ENCODE measurements at places on chromosomes 3 and 15. TPM values are rescaled to one million over a fixed set of nuclear protein-coding genes. Genes with fewer than 3 reads are reported as not detected.

GRCh38 chr3:120678984-120679383, 3.1 kb downstream of the HGD start:
- no peaks in the 10 kb centered on the region for H3K27me3 ChIP-seq
- DNase-seq = no peak
- H3K4me1 ChIP-seq = peaks cover 20% of the 10 kb centered on the region

DNA sequence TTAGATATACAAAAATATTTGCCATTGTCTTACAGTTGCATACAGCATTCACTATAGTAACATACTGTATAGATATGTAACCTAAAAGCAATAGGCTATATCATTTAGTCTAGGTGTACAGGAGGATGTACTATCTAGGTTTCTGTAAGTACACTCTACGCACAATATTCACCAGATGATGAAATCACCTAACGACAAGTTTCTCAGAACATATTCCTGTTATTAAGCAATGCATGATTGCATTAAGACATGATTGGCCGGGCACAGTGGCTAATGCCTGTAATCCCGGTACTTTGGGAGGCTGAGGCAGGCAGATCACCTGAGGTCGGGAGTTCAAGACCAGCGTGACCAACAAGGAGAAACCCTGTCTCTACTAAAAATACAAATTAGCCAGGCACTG, 14.5 kb upstream of the PRKCI start:
- H3K27ac ChIP-seq = no peak overlapping the region
- no peaks in the 10 kb centered on the region for H3K4me1 ChIP-seq
- H3K36me3 ChIP-seq = peaks cover 1% of the 10 kb centered on the region

DNA sequence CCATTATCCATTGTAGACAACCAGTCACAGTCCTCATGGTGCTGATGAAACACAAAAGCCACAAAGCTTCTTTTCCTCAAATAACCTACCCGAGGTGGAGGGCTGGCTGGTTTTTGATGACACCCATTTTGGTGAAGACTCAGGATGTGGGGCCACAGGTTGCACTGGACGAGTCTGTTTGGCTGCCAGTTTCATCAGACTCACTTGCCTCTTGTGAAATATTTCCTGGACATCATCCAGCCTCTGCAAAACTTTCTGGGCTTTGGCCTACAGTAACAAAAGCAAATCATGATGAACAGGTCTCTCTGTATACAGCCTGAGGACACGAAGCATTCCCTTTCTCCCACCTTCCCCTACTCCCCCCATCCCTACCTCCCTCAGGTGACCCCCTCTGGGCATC, 42.2 kb downstream of the B3GNT5 start:
- H3K4me3 ChIP-seq = no peak overlapping the region
- DNase-seq = no peak
- H3K27me3 ChIP-seq = no peaks in the 10 kb centered on the region

GRCh38 chr3:50525987-50526386, 22.6 kb upstream of the CACNA2D2 start:
- no peaks in the 10 kb centered on the region for H3K36me3 ChIP-seq
- H3K27me3 ChIP-seq = peaks cover 31% of the 10 kb centered on the region
- no peak for DNase-seq

- peaks cover 3% of the 10 kb centered on the region for H3K4me1 ChIP-seq
- H3K36me3 ChIP-seq = no peaks in the 10 kb centered on the region
- H3K27ac ChIP-seq = no peak overlapping the region
Measured at GRCh38 chr3:176430244-176431037, 766.8 kb downstream of the TBL1XR1 start.

- no peak overlapping the region for H3K4me3 ChIP-seq
- H3K27me3 ChIP-seq = no peaks in the 10 kb centered on the region
- peaks cover 22% of the 10 kb centered on the region for H3K36me3 ChIP-seq
Measured at GRCh38 chr15:65020419-65020818, 9.0 kb downstream of the MTFMT start.

DNA sequence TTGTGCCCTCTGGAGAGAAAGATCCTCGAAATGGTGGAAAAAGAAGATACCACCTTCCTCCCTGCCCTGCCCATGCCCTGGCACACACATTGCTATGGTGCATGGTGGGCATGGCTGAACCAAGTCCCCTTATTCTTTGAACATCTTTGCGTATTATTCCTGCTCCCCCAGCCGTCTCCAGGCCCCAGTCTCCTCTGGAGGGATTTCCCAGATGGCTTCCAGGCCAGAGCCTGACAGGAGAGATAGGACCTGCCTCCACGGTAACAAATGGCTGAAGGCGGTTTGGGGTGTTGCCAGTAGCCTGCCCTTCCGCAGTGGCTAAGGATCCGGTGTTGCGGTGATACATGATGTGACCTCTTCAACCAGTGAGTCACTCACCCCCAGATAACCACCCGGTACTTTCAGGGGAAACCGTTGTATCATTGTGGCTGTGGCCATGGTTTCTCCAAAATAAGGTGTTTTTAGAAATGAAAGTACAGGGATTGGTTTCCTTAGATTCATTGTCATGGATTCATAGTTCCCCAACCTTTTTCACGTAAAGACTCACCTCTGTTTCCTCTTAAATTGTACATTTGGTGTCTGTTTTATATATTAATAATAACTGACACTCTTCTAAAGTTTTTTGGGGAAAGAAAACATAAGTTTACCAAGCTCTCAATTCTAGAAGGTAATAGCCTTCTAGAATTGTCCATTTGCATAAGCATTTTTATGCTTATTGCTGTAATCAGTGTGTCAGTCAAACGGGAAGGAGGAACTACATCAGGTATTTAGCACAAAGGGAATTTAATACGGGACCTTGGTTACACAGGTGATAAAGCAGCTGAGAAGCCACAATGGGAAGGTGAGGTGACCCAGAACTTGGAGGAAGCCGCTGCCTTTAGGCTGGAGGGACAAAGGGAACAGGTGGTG, 25.9 kb downstream of the SMAD3 start:
- H3K36me3 ChIP-seq = no peaks in the 10 kb centered on the region
- peaks cover 45% of the 10 kb centered on the region for H3K4me1 ChIP-seq
- no peak for DNase-seq

GRCh38 chr15:98648654-98649471, 524 bp downstream of the IGF1R start:
- H3K4me3 ChIP-seq = peak overlapping the region; percentile 94
- H3K4me1 ChIP-seq = peaks cover 30% of the 10 kb centered on the region
- peaks cover 5% of the 10 kb centered on the region for H3K36me3 ChIP-seq
- peaks cover 13% of the 10 kb centered on the region for H3K27me3 ChIP-seq

- H3K4me3 ChIP-seq = peak within 1 kb of the TSS; percentile 78
- no peaks in the 10 kb centered on the region for H3K36me3 ChIP-seq
- no peak within 1 kb of the TSS for H3K27ac ChIP-seq
- H3K27me3 ChIP-seq = peaks cover 8% of the 10 kb centered on the region
- DNase-seq = peak; percentile 90
Measured at GRCh38 chr3:77039606-77040171, at the start of gene ROBO2. TSS of gene ROBO2 (plus strand) at chr3:77040099. CDS start at chr3:77040786, 687 bp downstream.

Gene UBL7
- 34.5 TPM for total RNA-seq

Gene CPN2
- total RNA-seq = not detected

Gene CCR8
- not detected for total RNA-seq

Data from chondrocyte (in vitro differentiated cells).